ENCODE measurements at places on chromosomes 4 and X.

- DNase-seq: peak; percentile 89
These were observed 15.0 kb upstream of the MSMO1 start for GRCh38 chr4:165312506-165312905.

DNA sequence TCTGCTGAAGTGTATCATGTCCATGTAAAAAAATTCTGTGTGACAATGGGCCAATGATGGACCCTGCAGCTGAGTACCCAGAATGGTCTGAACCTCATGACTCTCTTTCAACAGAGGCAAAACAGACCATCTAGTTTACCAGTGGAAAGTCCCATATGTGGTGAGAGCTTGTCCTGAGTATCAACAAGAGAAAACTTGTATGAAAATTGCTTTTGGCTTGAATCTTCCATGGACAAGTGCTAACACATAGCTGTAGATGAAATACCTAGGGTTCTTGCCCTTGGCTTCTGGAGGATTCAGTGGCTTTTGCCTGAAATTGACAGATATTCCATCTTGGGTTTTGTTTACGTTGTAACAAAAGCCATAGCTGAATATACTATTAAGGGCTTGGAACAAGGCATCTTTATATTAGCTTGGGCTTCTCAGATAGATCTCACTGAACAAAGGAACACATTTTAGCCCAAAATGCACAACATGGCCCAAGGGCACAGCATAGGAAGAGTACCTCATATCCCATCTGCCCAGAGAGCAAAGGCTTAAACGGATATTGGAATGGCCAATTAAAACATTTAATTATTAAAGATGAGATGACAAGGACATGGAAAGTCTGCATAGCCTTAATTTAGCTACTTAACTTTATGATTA is 128.5 kb upstream of the HPGD start:
- DNase-seq: no peak

GRCh38 chrX:21778236-21778635 is 20.3 kb upstream of the SMPX start:
- DNase-seq: no peak

GRCh38 chr4:153747406-153747955 is 12.3 kb downstream of the RNF175 start:
- DNase-seq: no peak

DNA sequence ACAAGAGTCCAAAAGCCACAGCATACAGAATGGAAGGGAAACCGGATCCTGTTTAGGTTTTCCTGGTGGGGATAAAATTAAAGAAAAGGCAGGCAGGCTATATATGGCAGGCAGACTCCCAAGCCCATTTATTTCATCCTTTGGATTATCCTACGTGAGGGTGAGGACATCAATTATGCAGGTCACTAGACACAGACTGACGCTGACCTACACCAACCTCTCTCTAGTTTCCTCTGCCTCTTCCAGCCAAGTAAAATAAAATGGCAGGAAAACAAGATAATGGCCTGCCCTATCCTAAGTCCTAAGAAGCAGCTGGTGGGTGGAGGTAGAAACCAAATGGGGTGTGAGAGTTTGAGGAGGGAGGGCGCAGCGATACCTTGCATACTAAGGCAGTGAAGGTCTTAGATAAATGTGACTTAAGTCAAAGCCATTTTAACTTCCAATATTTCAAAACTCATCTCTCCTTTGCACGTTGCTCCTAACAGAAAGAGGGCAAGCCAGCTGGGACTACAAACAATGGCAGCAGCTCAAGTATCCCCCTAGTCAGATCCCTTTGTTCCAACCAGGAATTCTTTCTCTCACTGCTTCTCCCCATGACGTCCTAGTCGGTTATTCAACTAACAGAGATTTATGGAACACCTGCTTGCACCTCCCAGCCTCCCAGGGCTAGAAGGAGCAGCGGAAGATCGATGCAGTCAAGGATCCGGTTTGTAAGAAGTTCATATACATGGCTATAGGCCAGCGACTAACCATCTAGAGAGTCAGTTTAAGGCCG is 72.8 kb downstream of the IRF2 start:
- no peak for DNase-seq

DNA sequence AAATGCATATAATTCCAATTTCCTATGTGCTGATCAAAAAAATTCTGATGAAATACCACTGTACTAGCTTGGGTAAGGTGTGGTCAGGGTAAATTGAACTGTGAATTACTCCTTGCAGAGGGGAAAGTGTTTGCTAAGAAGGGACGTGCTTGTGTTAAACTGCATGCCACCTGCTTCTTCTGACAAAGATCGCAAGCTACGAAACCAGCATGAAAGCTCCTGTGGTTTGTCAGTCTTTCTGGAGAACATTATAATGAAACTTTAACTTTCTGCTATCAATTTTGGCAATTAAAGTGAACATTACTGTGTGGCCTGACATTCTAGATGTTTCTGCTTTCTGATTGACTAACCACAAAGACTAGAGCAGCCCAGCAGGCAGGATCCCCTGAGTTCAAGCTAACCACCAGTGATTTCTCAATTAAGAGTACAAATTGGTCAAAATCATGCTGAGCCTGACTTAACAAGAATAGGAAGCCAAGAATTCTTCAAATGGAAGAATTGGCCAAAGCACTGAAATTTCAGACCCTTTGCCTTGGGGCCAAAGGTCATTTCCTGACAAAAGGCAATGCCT is 239.0 kb downstream of the SLITRK2 start:
- DNase-seq: no peak

DNA sequence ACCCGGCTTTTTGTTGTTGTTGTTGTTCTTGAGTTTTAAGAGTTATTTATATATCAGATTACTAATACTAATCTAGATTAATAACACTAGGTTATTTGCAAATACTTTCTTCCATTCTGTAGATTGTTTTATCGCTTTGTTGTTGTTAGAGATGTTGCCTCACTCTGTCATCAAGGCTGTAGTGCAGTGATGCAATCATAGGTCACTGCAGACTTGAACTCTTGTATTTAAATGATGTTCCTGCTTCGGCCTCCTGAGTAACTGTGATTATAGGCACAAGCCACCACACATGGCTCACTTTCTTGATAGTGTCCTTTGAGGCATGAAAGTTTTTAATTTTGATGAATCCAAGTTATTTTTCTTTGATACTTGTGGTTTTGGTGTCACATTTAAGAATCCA is 129.0 kb downstream of the VSIG4 start:
- DNase-seq: no peak

GRCh38 chr4:182799515-182800215 is 117.5 kb downstream of the DCTD start:
- DNase-seq: no peak

DNA sequence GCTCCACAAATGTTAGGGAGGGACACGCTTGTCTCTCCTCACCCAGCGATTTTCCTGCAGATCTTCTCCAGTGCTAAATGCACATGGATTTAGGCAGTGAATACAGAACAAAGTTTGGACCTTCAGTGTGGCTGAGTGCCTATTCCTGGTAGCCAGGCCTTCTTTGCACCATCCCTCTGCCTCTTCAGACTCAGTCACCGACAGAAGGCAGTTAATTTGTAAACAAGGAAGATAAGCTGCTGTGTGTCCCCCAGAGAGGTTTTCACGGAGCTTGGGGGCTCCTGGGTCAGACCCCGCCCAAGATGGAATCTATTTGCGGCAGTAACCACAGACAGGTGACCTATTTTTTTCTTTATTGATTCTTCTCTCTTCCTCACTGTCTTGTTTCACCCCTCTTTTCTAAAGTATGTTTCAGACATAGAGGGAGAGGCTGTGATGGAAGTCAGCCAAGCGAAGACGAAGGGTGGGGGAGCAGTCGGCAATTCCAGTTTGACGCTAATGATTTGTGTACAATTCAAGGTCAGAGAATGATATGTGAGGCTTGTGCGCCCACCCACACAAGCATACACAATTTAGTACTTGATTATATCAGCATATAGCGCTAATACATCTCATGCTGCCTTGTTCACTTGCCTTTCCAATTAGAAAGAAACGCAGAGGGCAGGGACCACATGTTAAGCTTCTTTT is 200.8 kb downstream of the MGST2 start:
- no peak for DNase-seq

DNA sequence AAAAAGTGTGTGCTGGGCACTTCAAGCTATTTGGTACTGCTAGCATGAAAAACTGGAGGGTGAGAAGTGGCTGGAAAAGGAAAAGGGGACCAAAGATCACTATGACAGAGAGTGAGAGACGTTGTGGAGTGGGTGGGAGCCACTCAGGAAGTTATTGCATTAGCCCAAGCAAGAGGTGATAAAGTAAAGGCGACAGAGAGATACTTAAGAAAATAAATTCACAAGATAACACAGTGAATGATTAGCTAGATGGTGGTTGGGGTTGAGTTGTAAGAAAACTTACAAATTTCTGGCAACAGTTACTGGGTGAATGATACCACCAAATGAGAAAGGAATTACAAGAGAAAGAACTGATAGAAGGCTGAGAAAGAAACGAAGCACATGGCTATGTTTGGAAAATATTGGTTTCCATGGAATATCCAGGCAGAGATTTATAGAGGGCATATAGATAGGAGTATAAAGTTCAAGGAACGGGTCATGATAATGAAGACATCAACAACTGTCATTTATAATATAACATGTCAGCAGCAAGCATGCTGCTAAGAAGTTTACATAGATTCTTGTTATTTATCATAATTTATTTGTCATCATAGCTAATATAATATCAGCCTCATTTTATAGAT is 60.7 kb downstream of the CASK start:
- DNase-seq: no peak

- peak; percentile 30 for DNase-seq
These were observed 38.2 kb upstream of the DCTD start for GRCh38 chr4:182955411-182955810.

DNA sequence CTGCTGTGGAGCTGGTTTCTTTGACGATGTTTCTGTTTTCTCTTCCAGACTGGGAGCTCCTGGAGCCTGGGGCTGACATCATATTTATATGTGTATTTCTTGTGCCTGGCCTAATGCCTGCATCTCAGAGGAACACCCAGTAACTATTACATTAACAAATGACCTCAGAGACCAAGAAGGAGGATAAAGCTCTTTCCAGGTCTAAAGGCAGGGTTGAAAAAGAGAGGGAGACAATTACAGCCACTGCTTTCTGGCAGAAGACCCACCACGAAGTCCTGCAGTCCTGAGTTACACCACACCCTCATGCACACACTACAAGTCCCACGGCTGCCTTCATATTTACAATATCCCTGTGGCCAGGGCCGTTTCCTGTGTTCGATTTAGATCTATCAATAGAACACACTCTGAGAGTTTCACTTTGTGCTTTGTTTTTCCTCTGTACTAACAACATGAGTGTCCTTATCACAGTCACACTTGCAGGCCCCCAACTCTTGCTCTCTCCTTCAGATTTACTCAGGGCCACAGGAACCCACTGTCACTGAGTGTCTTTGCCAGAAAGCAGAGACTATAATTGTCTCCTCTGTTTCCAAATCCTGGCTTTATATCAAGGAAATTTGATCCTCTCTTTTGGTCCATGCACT is 535.5 kb downstream of the MID1IP1 start:
- DNase-seq: peak; percentile 15

GRCh38 chr4:14222377-14223029 is 595.0 kb upstream of the BOD1L1 start:
- no peak for DNase-seq

DNA sequence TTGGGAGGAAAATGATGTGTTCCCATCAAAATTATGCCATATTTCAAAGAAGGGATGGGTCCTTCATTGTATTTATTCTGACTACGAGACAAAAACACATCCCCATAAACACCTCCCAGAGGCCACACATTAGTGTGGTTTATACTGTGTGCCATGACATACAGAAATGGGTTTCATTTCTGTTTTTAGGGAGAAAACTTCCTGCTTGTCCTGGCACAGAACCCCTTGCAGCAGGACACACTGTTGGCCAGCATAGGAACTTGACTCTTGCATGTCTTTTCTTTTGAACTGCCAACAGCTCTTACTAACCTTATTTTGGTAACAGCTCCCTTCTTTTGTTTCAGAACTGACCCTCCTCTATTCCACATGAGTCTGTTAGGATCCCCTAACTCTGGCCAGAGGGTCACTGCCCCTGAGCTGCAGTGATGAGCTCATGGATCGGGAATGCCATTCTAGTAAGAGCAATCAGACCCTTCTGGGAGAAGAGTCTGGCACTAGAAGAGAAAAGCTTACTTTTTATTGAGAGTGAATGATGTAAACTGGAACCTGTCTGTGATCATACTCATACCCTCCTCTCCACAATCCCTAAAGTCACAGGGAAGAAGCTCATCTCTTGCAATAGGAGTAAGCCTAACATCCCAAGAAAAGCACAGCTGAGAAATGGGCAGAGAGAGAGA is 86.4 kb downstream of the SMIM20 start:
- peak; percentile 9 for DNase-seq

DNA sequence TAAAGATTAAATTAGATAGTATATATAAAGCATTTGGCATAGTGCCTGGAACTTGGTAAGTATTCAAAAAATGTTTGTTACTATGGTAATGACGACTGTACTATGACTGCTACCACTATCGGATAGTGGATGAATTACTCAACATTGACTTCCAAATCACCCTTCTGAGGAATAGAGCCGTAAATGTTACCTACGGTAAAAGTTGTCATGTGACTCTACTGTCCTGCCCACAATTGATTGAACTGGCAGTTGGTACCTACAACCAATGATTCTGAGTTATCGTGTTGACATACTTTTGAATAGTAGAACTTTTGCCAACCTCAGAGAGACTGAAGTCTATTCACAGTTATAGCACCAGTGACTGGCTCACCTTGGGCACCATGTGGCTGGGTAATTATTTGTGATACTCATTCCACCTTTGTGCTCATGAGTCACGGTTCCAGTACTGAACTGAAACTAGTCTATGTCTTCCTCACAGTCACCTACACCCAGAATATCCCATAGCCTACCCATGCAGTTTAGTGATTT is 185.5 kb upstream of the PITX2 start:
- peak; percentile 91 for DNase-seq

GRCh38 chrX:10471418-10471817 is 149.0 kb downstream of the MID1 start:
- no peak for DNase-seq

DNA sequence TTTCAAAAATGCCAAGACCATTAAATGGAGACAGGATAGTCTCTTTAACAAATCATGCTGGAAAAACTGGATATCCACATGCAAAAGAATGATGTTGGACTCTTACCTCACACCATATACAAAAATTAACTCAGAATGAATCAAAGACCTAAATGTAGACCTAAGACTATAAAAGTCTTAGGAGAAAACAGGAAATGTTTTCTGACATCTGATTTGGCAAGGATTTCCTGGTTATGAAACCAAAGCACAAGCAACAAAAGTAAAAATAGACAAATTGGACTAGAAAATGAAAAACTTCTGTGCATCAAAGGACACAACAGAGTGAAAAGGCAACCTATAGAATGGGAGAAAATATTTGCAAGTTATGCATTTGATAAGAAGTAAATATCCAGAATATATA is 37.6 kb downstream of the ARFIP1 start:
- peak; percentile 63 for DNase-seq
